ENCODE measurements at places on chromosomes 12 and 14.

DNA sequence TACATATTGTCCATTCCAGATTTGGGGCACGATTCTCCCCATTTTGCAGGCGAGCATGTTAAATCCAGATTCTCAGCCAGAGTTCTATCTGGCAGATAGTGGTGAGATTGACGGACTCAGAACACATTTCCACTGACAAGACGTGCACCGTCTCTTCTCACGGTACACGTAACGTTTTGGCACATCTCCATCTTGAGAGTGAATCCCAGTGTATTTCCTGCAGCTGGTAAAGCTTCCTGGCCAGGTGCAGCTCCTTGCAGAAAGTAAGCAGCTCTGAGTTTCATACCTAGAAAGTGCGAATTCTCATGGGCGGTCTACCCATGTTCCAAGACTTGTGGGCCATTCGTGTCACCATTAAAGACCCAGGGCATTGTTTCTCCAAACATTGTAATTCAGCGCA, 102.6 kb downstream of the TSPAN9 start:
- DNase-seq: no peak

- no peak for DNase-seq
These were observed 19.2 kb downstream of the ZNF839 start for GRCh38 chr14:102338724-102339123.

- DNase-seq: no peak
These were observed 9.1 kb upstream of the EMP1 start for GRCh38 chr12:13187399-13187798.

DNA sequence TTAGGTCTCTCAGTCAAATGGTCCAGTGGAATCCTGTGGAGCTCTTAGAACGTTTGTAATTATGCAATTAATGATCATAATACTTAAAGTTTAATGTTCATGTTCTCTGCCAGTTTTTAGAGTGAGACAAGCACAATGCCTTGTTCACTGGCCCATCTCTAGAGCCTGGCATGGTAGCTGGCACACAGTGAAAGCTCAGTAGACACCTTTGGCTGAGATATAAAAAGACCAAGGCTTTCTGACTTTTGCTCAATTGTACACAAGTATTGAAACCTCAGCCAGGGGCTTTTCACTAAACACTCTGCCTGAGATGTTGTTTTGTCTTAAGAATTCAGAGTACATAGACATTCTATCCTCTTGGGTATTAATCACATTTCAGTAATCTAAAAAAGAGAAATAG, 241.8 kb upstream of the ATP2B1 start:
- DNase-seq: no peak

DNA sequence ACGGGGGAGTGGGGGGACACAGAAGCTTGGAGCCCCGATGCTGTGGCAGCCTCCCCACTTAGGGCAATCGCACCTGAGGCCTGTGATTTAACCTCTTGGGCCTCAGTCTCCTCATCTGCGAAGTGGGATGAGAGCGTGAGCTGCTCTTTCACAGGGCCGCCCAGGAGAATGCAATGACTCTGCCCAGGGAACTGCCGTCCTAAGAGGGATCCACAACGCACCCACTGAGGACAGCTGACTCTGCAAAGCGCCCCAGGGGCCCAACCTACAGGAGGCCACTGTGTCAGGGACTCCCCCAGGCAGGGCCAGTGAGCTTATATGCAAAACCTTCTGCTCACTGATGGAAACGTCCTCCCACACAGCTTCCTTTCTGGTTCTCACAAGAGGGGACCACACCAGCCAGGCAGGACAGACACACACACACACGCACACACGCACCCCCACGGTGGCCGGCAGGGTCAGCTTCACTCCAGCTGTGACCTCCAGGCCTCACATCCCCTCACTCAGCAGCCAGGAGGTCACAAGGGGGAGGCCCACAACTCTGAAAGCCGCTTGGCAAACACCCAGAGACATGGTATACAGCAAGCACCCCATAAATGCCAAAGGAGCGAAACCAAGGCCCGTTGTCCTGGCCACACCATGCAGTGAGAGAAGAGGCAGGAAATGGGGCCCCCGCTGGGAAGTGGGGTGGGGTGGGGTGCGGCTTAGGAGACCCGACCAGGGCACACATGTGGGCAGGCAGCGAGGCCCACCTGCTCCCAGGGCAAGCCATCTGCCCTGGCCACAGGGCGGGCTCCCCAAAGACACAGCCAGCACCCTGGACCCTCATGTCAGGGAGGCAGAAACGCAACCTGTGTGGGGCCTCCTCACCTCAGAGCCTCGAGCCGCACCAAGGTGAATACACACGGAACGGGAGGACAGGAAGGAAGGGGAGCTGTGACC, 73.3 kb downstream of the NCOR2 start:
- DNase-seq: no peak

- no peak for DNase-seq
These were observed 50.6 kb downstream of the SCAF11 start for GRCh38 chr12:45939759-45940158.

DNA sequence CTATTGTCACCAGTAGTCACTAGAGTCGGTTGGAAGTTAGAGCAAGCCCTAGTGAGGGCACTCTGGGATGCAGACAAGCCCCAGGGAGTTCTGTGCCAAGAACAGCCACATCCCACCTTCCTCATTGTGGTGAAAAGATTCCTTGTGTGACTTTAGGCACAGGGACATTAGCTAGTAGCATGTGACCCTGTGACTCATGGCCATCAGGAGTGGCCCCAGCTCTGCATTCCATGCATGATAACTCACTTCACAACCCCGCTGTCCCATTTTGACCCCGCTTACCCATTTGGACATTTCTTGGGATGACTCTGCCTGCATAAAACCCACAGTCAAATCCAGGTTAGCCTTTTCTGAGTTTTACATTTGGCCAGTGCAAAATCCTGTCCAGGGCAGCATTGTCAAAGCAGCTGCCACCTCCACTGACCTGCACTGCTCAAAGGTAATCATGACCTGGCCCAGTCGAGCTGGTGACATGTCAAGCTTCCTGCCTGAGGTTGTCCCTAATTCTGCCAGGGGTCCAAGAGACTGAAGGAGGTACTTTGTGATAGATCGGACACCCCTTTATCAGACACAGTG, 430.5 kb downstream of the DPF3 start:
- DNase-seq: peak; percentile 51

DNA sequence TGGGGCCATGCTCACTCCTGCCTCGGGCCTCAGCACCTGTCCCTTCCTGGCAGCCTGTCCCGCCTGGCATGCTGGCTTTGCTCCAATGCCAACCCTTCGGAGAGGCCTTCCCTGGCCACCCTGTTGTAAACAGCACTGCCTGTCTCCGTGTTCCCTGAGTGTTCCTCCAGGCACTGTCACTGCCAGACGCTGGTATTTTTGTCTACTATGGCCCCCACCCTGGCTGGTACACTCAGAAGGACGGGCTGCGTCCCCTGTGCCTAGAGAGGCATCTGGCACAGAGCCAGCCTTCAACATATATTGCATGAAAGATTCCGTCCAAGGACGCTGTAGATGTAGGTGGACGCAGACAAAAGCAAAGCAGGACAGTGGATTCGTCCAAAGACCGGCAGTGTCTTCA, 2.7 kb upstream of the ASPG start:
- DNase-seq: no peak

DNA sequence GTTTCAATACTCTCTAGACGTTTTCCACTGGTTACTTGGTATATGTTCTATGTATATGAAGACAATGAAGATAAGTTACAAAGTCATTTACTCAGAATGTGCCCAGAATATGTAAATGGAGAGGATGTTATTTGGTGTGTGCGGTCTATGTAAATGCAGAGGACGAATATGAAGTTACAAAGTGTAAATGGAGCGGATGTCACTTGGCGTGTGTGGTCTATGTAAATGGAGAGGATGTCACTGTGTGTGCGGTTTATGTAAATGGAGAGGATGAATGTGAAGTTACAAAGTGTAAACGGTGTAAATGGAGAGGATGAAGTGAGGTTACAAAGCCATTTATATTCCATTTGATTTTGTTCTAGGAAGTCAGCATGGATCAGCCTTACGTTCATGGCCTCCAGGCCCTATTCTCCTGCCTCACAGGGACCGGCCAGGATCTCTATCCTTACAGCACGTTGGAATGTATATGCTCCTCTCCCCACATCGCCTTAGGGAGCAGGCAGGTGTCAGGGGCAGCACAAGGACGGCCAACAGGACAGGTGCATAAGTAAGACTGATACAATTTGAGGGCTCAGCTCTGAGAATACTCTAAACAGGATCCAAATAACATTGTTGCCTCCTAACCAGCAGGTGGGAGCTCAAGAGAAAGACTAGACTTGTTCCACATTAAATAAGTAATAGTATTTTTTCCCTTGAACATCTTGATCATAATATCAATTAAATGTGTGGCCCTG, 42.4 kb downstream of the GLRX5 start:
- no peak for DNase-seq

GRCh38 chr12:51773145-51773869, 75.2 kb downstream of the FIGNL2 start:
- DNase-seq: no peak

GRCh38 chr14:36279306-36280190, 40.9 kb downstream of the MBIP start:
- peak; percentile 19 for DNase-seq

- DNase-seq: peak; percentile 98
These were observed 157.7 kb upstream of the TBX3 start for GRCh38 chr12:114841557-114842251.

GRCh38 chr14:99333841-99334635, 62.0 kb upstream of the BCL11B start:
- no peak for DNase-seq

GRCh38 chr12:82019533-82019932, 260.4 kb upstream of the PPFIA2 start:
- peak; percentile 51 for DNase-seq

GRCh38 chr12:121641343-121641630, 15.0 kb downstream of the ORAI1 start:
- no peak for DNase-seq

DNA sequence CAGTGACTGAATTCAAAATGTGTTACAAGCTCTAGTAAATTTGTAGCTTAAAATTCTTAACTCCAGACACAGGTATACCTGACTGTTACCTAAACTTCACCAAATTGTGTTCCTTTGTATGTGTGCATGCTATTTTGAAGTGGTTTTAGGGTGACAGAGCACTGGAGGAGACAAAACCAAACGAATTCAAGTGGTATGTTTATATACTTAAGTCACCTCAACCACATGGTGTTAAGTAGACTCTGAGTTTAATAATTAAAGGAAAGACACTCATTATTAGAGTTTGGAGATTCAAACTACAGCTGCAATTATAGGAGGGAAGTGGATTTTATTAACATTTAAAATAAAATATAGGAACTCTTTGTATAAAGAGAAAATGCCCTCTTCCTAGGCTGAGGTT, 84.3 kb downstream of the PLCZ1 start:
- no peak for DNase-seq

- no peak for DNase-seq
These were observed 410.1 kb upstream of the MGAT4C start for GRCh38 chr12:86666316-86666715.

GRCh38 chr12:95789126-95790032, 1.2 kb downstream of the NTN4 start:
- DNase-seq: peak; percentile 37

DNA sequence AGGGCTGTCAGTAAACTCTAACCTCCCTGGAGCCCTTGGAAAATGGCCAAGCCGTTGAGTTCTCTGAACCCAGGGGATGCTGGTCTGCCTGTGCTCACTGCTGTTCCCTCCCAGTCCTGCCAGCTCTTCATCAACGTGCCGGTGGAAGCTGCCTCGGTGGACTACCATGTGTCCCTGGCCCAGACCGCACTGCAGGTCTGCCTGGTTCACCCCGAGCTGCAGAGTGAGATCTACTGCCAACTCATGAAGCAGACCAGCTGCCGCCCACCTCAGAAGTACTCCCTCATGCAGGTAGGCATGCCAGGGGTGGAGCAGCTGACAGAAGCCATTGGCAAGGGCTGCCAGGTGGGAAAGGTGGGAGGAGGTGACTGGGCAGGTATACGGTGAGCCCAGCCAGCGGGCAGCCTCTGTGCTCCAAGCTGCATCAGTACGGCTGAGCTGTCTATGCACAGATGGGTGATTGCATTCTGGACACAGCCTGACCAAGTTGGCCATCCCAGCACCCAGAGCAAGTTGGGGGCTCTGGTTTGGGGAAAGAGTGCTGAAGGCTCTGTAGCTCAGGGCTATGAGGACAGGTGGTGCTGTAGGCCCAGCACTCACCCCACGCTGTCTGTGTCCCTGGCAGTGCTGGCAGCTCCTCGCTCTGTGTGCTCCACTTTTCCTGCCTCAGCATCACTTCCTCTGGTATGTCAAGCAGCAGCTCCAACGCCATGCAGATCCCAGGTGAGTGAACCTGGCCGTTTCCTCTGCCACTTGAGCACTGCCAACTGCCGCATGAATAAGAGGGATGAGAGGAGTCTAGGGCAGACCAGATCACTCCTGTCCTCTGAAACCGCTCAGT, 21.9 kb downstream of the PIGH start:
- no peak for DNase-seq

- no peak for DNase-seq
These were observed 199.7 kb upstream of the ATXN7L3B start for GRCh38 chr12:74337951-74338350.

GRCh38 chr12:23049180-23049579, 424.2 kb downstream of the ETNK1 start:
- no peak for DNase-seq
